NCI-H1930 (cell line): ENCODE measurements at places on chromosomes 3 and 15.

DNA sequence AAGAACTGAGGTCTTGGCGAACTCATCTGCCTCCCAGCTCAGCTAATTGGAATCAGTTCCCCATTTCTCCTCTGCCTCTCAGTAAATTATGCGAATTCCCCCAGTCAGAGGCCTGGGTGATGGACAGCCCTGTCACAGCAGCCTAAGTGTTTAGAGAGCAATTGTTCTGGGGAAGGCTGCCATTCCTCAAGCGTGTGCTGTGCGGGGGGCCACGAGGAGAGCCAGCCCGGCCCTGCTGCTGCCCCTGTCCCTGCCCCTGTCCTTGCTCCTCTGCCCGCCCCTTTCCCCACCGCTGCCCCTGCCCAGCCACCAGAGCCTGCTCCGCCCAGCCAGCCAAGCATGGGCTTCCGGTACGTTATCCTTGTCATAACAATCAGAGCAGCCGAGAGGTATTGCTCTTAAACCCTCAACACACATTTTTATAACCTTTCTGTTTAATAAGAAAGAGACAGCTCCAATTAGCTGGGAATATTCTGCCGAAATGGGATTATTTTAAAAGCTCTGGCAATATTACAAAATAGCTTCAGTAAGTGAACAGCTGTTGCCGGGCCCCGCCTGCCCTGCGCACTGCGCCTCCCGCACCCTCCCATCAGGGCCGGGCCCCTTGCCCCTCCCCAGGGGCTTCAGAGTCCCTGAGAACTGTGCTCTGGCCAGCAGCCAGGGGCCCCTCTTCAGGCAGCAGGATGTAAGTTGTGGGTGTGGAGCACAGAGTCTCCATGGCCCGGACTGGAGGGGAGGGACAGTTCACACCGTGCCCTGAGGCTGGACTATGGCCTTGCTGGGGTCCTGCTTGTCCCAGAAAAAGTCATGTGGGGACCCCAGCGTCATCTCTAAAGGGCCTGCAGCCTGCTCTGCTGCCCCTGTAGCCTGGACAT is 12.4 kb upstream of the CACNA2D2 start:
- DNase-seq, result no peak

DNA sequence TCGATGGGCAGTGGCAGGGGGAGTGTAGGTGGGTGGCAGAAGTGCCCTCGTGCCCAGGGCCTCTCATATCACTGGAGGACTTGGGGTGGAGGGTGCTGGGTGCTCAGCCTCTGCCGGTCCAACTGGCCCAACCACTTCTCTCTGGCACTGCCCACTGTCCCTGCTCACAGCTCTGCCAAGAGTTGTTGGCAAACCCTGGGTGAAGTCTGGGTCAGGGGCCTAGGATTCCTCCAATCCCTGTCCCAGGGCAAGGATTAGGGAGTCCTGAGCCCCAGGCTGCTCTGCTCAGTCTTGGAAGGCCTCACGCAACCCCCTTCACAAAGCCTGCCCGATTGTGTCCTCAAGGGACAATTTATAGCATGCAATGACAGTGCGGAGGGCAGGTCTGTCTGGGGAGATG is 5.2 kb upstream of the PRKCD start:
- DNase-seq, result no peak

DNA sequence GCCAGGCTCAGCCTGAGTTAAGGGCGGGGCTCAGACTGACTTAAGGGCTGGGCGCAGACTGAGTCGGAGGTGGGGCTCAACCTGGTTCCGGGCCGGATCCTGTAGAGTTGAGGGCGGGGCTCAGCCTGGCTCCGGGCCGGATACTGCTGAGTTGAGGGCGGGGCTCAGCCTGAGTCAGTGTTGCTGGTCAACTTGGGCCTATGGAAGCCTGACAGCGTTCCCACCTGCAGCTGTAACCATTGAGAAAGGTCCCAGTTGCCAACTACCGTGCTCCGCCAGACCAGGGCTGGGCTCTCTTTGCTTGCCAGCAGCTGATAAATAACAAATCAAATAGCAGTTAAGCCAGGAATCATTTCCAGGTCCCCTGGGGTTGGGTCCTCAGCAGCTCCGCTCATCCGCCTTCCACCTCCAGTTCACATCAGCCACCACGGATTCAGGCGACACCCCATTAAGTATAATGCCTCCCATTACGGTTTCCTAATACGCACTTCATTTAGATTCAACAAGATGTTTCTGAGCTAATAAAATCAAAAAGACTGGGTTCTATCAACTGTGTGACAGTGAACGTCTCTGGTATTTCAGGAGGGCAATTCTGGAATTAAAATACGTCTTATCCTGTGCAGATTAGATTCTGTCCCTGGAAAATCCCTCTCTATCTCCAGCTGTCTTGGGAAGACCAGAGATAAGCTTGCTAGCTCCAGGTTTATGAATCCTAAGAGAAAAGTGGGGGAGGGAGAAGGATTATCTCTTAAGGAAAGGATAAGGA is 7.3 kb downstream of the GRIP2 start:
- no peak for DNase-seq

DNA sequence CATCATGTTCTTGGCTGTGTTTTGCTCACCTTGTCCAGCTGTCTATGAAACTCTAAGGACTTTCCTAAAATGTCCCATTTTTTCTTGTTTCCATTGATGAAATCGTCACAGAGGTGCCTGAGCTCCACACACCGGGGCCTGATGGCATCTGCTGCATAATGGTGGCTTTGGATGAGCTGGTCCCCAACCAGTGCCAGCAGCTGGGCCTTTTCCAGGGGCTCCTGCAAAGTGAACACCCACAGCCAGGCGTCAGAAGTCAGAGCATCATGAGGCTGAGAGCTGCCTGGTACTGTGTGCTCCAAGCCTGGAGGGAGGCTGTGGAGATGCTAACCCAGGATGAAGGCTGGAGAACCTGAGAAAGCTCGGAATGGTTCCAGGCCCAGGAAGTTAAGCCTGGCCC is 46.9 kb downstream of the B3GNT5 start:
- no peak for DNase-seq

- no peak for DNase-seq
Observed at GRCh38 chr3:195060531-195061291, 210.2 kb downstream of the XXYLT1 start.

- DNase-seq, result no peak
Observed at GRCh38 chr3:195075941-195076875, 194.8 kb downstream of the XXYLT1 start.

GRCh38 chr15:99305761-99306505 is 54.7 kb downstream of the LRRC28 start:
- DNase-seq, result peak; percentile 38

DNA sequence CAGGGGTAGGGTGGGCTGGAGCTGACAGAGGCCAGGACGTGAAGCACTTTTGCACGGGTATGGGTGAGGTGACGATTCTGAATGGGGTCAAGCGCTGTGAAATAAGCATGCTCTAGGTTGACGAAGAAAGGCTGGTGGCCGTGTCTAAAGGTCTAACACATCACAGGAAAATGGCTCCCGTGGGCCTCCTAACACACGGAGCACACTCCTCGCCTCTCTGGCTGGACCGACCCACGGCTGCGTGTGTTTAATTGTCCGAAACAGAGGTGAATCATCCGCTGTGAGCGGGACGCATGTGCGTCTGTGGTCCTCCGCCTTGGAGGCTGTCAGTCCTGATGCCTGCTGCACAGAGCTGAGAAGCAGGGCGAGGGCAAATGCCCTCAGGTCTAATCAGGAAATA is 130.6 kb downstream of the NSMCE3 start:
- DNase-seq, result no peak

DNA sequence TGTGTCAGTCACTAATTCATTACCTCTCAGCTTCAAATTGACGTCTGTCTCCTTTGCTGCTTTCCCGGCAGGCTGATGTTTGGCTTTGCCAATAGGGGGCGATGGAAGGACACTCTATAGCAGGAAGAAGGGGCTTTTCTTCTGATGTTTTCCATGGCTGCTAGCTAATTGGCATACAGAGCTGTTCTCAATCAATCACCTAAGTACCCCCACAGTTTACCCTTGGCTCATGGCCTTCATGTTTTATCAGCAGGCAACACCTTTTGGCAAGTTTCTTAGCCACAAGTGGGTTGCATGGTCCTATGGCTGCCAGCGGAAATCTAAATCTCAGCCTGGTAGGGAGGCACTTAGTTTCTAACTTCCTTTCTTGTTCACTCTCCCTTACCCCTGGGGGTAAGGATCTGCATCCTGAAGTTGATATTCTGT is 45.0 kb downstream of the ESYT3 start:
- DNase-seq, result no peak
